ENCODE measurements at places on chromosomes 6 and 20.

DNA sequence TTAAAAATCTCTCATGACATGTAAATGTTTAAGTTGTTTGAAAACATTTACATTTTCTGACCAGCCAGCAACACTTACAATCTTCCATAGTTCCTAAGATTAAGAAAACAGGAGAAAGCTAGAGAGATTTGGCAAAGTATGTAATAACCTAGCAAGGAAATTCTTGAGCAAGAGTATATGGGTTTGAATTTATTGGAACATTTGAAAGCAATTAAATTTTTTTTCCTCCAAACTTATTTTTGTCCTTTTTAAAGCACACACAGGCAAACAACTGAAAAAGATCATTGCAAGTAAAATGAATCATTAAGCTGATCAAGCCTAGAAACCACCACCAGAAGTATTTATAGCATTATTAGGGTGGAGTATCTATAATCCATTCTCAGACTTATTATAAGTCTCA is 20.1 kb upstream of the ZNF217 start:
- DNase-seq: no peak

- DNase-seq: no peak
Measured at GRCh38 chr6:25675167-25675566, 23.2 kb downstream of the SCGN start.

DNA sequence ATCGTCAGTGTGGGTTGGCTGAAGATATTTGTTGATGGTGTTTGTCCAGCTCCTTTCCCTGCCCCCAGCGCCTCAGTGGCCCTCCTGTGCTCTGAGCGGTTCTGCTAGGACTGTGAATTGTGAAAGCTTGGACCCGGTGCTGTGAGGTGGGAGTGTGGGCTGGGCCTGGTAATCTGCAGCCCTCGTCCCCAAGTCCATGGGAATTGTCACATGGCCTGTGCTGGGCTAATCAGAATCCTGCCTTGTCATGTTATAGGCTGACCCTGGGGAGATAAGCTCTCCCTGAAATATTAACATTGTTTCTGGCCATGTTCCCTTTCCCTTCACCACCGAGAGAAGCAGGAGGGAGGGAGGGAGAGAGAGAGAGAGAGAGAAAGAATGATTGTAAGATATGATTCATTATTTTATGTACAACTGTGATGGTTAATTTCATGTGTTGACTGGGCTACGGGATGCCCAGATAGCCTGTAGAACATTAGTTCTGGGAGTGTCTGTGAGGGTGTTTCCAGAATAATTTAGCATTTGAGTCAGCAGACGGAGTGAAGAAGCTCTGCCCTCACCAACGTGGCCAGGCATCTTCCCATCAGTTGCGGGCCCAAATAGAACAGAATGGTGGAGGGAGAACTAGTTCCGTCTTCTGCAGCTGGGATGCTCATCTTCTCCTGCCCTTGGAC is 62.4 kb downstream of the TFAP2C start:
- DNase-seq: no peak

DNA sequence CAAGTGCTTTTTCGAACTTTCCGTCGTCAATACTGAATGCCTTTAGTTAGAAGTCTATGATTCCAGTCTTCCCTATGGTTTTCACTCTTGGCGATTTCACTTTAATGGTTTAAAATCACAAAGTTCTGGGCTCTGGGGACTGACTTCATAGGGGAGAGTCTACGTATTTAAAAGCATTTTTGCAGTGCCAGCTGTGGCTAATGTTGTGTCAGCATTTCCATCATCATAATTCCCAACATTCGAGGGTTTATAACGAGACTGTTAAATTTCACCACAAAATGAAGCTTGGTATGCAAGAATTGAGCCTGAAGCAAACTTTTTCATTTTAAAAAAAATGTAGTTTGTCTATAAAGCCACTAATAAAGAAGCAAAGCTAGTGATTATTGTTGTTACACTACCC is 242.7 kb downstream of the SOX4 start:
- no peak for DNase-seq

DNA sequence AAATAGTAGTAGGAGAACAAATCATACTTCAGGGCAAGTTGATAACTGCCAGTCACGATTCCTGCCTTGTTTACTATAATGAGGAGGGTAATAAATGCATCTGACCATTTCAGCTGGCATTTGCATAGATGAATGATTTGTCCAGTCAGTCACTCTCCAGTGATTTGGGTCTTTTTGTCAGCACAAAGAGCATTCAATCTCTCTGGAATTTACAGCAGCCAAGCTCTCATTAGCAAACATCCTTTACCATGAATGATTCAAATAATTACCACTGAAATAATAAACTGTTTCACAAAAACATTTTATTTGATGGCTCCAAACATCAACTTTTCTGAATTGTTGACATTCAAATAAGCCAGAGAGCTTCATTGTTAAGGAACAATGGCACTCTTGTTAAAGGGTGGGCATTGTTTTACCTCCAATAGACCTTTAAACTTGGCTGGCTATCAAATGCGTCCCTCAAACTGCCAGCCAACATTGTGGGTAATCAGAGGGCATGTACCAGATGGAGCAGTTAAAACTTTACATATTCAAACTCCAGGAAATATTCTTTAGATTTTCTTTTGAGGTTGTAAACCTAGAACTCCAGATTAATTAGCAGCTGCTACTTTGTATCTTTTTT is 30.0 kb upstream of the FBXL4 start:
- no peak for DNase-seq

- DNase-seq: no peak
Measured at GRCh38 chr20:14223806-14224205, 113.6 kb downstream of the FLRT3 start.

DNA sequence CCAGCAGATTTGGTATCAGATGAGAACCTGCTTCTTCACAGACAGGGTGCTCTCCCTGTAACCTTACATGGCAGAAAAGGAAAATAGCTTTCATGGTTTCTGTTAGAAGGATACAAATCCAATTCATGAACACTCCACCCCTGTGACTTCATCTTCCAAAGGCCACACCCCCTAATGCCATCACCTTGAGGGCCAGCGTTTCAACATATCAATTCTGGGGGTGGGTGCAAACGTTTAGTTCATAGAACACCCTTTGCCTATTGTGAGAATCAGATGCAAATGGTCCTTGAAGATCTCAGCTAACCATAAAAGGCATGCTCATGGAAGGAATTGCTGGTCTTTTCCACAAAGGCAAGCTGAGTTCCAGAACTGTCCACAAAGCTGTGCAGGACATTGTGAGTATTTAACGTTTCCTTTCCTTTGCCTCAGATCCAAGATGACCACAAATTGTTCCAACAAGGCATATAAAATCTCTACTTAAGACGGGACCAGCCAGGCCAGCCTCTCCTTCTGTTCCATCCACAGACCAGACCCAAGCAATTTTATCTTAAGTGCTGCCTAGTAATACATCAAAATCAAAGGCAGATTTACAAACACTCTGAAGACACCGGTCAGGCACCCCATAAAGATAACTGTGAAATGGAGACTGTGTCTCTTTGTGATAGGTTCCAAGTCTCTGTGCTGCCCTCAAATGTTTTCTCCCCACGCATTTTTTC is 34.7 kb upstream of the SSTR4 start:
- no peak for DNase-seq

DNA sequence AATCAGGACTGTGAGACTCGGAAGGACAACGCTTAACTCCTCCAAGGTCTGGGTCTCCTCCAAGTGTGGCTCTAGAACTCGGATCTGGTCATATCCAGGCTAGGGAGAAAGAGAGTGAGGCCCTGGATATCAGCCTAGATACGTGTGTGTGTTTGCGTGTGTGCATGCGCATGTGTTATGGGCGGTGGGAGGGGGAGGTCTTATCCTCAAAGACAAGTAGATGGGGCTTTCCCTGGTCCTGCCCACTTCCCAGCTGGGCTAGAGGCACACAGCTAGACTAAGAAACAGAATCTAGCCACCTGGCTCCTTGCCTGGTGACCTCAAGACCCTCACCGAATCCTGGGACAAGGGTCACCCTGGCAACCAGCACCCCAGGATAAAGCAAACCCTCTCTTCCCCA is 13.2 kb downstream of the CPNE5 start:
- DNase-seq: no peak

GRCh38 chr20:37502654-37503053 is 18.4 kb upstream of the NNAT start:
- no peak for DNase-seq

DNA sequence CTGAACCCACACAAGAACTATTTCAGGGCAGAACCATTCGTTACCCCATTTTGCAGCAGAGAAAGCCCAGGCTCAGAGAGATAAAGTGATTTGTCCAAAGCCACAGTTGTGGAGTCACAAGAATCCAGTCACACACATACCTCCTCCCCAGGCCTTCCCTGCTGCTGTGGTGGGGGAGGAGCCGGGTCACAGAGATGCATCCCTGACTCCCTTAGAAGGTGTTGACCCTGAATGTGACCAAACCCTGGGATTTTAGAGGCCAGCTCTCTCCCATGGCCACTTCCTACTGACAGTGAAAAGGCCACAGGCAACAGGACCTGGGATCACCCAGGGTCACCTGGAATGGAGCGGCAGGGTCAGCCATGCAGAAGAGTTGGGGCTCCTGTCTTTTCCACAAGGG is 48.6 kb downstream of the CHMP4B start:
- no peak for DNase-seq

DNA sequence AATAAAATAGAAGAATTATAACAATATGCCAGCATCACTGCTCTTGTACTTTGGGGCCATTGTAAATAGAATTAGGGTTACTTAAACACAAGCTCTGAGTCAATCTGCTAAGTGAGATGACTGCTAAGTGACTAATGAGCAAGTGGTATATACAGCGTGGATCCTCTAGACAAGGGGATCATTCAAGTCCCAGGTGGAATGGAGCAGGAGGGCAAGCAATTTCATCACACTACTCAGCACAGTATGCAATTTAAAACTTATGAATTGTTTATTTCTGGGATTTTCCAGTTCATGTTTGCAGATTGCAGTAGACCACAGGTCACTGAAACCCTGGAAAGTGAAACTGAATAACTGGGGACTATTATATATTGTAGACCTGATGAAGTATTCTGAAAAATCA is 235.3 kb downstream of the BTBD3 start:
- no peak for DNase-seq

GRCh38 chr6:43299338-43300293 is 1.6 kb downstream of the SLC22A7 start:
- no peak for DNase-seq

DNA sequence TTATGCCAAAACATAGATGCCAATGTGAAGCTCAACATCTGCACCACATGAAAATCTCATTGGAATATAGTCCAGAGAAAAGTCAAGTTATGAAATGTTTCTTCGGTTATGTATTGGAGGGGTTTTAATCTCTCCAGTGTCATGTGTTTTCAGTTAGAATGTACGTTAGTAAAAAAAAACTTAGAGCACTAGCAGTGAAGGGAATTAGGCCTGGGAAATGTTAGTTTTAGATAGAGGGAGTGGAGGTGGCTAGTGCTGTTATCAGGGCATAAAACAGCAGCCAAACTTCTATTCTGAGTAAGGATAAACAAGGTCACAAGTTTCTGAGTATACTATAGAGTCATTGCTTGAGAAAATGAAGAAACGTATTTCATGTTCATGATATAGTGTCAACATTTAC is 42.9 kb downstream of the HDGFL1 start:
- no peak for DNase-seq

- DNase-seq: no peak
Measured at GRCh38 chr20:45399018-45399417, 9.1 kb upstream of the DBNDD2 start.

- DNase-seq: no peak
Measured at GRCh38 chr6:33093855-33094254, 18.1 kb downstream of the HLA-DPB1 start.

DNA sequence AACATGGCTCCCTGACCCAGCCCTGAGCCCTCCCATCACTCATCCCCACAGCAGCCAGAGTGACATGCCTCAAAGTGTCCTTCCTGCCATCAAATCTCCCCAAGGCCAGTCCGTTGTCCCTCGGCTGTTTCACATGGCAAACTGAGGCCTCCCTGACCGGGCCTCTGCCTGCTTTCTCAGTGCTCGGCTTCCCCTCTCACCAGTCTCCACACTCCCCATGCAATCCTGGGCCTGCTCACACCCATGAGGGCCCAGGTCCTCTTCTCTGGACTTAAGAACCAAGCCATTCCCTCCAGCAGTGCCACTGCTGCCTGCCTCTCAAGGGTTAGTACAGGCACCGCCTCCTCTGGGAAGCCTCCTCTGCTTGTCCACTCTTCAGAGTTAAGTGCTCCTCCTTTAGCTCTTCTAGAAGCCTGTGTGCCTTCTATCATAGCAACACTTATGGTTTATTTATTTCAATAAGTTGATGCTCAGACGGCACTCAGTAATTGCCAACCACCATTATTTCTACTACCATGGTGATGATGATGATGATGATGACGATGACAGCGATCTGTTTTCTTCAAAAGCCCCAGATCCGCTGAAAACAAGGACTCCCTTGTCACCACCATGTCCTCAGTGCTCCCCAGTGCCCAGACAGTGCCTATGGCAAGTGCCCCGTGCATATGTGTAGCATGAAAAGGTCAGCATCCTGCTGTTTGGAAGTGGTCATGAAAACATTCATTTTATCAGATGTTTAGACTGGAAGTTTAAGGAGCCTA is 449.0 kb downstream of the CDH26 start:
- no peak for DNase-seq

DNA sequence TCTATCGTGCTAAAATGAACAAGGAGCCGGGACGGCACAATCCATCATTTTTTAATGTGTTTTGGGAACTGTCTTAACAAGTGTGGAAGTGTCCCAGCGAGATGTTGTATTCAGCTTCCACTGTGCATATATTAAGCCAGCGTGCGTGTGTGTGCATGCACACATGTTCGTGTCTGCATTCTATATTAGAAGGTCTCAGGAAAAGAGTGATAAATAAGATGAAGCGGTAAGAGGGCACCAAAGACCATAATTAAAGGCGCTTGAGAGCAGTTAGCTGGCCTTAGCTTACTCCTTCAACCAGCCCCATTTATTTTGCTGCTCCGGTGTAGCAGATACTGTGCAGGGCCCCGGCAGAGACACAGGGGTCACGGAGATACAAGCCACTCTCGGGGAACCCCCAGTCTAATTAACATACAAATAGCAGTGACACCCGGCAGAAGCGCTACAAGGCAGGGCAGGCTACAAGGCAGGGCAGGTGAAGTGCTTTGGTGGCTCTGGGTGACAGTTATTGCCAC is 206.5 kb upstream of the RREB1 start:
- DNase-seq: no peak

DNA sequence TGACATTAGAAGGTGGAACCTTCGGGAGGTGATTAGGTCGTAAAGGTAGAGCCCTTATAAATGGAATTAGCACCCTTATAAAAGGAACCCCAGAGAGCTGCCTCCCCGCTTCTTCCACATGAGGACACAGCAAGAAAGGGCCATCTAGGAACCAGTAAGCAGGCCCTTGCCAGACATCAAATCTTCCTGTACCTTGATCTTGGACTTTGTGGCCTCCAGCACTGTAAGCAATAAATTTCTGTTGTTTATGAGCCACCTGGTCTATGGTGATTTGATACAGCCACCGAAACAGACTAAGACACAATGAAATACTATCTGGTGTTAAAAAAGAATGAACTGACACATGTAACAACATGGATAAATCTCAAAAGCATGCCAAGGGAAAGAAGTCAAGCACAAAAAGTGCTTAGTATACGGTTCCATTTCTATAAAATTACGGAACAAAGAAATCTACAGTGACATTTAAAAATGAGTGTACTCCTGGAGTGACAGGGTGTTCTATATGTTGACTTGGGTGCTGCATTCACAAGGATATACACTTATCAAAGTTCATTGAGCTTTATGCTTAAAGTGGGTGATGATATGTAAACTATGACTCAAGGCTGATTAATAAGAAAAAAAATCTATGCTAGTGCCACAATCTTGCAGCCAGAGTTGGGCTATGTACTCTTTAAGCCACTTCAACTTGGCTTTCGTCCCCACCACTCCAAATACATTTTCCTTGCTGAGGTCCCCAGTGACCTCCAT is 18.4 kb downstream of the SERPINB1 start:
- no peak for DNase-seq

All from stimulated activated CD4-positive, alpha-beta T cell treated with anti-CD3 and anti-CD28 coated beads, Interleukin-15, amount 100 ng/mL, for 1 hour (primary cell).